ENCODE measurements at places on chromosomes 12 and 14. TPM values are rescaled to one million over a fixed set of nuclear protein-coding genes. Genes with fewer than 3 reads are reported as not detected.

DNA sequence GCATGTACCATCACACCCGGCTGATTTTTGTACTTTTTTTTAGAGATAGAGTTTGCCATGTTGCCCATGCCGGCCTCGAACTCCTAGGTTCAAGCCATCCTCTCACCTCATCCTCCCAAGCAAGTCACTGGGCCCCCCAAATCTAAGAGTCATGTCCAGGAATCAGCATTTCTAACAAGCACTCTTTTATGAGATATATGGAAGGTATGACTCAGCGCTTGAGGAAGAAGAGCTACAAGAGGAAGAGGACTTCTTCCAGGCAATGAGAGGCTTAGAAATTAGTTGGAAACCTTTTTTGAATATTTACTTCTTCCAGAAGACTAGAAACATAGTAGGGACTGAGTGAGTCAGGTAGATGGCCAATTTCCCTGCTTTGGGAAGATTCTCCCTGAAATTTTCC lies 114.5 kb downstream of the HMGA2 start:
- DNase-seq: no peak

DNA sequence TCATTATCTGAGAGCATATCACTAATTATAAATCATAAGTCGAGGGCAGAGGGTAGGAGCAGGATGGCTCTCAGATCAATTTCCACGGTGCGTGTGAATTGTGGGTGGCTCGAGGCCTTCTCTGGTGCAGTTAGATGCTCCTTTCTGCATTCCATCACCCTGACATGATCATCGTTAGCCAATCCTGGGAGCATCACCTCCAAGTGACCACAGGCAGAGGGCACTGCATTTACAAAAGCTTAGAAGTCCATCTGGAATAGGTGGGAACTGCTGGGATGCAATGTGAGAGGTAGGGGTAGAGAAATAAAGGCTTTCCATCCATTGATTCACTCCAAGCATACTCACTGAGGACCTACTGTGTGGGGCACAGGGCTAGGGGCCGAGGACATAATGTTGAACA lies 538.2 kb upstream of the TBX3 start:
- DNase-seq: no peak

DNA sequence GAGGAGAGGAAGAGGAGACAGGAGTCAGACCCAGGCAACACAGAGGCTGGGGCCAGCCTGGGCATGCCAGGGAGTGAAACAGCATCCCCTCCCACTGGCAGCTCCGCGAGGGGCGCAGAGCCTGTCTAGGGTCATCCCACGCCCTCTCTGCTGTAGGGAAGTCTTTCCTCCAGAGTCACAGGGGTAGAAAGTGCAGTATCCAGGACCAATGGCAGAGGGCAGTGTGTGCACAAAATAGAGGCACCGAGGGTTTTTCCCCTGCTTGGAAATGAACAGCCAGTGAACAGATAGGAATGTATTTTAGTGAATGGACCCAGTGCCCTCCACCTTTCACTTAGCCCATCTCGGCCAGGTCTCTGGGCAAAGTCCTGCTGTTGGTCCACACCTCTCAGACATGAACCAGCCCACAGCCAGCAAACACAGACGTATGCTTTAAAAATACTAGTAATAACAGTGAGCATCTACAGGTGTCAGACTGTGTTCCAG lies 9.4 kb upstream of the KRT74 start:
- DNase-seq: no peak

GRCh38 chr14:64569138-64569631 lies 19.4 kb downstream of the PPP1R36 start:
- no peak for DNase-seq

DNA sequence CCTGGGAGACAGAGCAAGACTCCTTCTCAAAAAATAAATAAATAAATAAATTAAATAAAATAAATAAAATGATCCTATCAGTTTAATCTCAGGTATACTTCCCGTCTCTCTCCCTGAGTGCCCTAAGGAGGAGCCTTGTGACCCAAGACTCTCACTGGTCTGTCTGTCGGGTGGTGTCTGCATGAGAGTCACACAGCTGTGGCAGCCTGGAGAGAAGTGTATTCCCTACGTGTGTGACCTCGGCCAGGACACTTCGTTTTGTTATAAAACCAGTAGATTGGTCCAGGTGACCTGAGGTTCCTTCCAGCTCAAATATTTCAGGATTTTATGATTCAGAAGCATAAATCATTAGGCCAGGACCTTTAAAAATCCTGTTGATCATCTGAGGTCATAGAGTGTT lies 4.8 kb downstream of the SYNE3 start:
- DNase-seq: no peak

GRCh38 chr14:89760086-89760485 lies 194.4 kb downstream of the EFCAB11 start:
- no peak for DNase-seq

DNA sequence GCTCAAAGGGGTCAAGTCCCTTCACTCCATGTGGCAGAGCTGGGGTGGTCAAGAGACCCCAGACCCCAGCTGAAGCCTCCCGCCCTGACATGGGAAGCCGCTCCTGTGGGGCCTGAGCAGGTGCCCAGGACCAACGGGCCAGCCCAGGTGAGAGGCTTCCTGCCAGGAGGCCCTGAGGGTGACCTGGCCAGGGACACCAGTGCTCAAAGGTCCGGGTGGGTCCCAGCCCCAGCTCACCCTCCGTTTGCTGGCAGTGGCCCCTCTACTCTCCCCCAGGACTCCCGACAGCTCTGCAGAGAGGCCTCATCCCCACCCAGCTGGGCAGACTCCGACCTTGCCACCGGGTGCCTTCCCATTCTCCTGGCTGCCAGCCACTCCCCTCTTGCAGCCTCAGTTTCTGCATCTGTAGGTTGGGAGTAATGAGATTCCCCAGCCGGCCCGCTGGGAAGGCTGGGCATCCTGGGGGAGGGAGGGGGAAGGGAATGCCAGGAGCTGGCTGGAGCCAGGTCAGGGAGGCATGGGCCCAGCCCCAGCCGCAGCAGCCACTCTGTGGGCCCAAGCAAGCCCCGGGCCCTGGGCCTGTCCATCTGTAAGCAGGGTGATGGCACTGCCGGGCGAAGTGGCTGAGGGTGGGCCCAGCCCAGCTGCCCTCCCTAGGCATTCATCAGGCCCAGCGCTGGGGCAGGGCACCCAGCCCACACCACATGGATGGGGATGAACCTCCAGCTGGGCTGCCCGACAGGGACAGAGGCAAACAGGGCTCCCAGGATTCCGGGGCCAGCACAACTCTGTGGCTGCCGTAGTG lies 10.3 kb upstream of the INF2 start:
- DNase-seq: no peak

- no peak for DNase-seq
Measured at GRCh38 chr14:102616318-102616717, 23.9 kb downstream of the RCOR1 start.

Gene TMEM52B
- total RNA-seq: not detected

Gene HOXC4
- 1.2 TPM for total RNA-seq

Data from vagina (tissue), 2 donors.